ENCODE measurements at places on chromosomes 11 and 22.

GRCh38 chr22:49362211-49362839, 465.3 kb downstream of the BRD1 start:
- no peak for ATAC-seq

DNA sequence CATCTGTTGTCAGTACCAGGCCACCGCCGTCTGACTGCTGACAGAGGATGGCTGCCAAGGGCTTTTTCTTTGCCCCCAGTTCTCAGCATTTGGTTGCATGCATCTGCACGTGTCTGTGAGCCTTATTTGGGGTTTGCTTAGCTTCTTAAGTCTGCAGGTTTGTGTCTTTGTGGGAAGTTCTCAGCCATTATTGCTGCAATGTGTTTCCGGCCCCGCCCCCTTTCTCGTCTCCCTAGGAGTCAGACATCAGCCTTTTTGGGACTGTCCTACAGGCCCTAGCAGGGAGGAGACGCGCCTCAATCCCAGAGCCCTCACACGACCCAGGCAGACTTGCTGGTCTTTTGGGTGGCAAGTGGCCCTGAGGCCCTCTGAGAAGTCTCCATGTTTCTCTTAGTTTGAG, 8.0 kb downstream of the MOB2 start:
- no peak for ATAC-seq

- ATAC-seq = peak; percentile 70
Measured at GRCh38 chr22:30262917-30263741, 3.5 kb downstream of the OSM start.

DNA sequence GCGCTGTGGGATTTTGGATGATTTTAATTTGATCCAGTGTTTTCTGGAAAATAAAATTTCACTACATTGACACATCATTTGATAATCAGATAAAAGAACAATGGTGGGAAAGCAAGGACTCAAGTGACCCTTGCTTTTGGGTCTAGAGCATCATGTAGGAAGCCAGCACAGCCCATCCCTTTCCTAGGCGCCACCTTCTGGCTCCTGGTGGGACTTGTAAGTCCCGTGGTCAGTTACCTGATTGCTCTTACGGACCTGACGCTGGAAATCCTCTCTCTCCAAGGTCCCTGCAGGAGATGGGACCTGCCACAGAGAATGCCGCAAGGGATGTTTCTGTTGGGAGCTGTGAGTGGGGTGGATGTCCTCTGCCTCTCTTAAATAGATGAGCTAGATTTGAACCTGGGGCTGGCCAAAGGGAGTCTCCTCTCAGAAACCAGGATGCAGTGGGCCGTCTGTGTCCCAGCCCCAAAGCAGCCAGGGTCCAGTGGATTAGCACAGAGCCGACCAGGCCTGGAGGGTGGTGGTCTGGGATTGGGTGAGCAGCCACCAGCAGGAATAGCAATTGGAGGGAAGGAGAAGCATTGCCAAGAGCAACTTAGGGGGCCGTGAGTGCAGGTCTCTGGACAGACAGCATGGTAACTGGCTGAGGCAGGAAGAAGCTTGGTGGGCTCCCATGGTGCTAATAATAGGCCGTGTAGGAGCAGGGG, 21.7 kb downstream of the TIMP3 start:
- peak; percentile 32 for ATAC-seq

- ATAC-seq = no peak
Measured at GRCh38 chr22:23226497-23226850, 46.2 kb downstream of the BCR start.

DNA sequence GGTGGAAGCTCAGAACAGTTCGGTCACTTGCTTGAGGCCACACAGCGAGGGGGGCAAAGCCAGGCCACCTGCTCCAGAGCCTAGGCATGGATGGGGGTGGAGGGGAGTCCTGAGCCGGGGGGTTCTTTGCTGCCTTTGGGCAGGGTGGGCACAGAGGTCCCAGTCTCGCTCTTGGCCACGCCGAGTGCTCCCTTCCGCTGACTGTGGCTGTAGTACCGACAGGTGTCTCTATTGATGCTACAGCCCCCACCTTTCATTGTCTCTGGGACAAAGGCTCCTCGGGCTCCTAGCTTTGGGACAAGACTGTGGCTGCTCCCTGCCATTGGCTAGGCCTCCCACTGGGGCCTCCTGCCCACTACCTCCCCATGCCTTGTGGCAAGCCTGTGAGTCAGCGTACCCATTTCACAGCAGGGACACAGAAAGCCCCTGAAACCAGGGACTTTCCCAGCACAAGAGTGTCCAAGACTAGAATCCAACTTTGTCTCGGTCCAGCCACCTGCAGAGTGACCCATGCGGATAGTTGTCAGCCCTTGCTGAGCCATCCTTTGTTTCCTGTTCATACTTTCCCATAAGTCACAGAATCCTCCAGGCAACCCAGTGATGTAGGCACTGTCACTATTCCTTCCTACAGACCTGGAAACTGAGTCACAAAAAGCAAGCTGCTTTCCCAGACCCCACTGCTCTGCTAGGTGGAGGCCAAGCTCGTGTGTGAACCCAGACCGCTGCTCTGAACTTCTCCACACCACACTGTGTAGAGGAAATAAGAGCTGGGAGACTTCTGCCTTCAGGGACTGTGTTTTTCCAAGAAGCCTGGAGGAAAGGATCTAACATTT, 17.2 kb downstream of the MYEOV start:
- no peak for ATAC-seq

DNA sequence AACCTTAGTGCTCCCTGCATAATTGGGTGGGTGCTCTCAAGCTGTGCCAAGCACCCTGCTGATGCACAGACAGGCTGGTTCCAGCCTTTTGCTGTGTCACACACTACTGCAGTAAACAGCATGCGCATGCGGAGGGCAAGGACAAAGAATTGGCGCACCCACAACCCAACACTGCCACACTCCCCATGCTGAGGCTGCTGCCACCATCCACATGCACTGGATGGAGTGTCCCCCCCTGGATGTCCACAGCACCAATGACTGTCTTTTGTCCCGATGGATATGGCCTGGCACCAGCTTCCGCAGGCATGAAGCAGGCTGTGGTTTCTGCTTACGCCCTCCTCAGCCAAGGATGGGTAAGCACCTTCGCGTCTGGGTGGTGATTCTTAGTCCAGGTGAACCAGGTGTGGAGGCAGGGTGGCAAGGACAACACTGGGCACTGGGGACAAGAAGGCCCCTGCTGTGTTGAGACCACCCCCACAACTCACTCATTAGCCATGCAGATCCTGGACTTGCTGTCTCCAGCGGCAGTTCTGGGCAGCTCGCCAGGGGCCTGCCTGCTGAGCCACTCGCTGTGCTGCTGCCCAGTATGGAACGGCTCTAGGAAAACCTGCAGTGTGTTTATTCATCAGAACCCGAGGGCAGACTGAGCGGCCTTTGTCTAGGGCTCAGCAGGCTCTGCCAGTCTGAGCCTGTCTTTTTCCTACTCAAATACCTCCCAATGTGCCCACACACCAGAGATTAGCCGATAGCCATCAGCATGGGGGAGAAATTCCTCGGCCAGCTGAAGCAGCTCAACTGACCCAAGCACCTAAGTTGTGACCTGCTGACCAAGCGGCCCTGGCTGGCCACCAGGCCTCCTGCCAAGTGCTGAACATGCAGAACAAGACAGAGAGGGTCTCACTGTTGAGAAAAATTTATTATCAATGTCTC, 8.2 kb upstream of the NAP1L4 start:
- ATAC-seq = peak; percentile 91

Data from motor neuron (in vitro differentiated cells).